ENCODE measurements at places on chromosomes 2 and 18. TPM values are rescaled to one million over a fixed set of nuclear protein-coding genes. Genes with fewer than 3 reads are reported as not detected.

The SNTG2 gene
- not detected for total RNA-seq

The SULT1C4 gene
- not detected for total RNA-seq

The DBI gene
- total RNA-seq = 406 TPM

The POTEC gene
- total RNA-seq = not detected

The TCF7L1 gene
- total RNA-seq = 10.3 TPM

The L3MBTL4 gene
- not detected for total RNA-seq

The BZW1 gene
- total RNA-seq = 413 TPM

The GPR75 gene
- total RNA-seq = 1.6 TPM

The GCKR gene
- 0.48 TPM for total RNA-seq

The ANKRD30BL gene
- total RNA-seq = not detected

The ZNF892 gene
- total RNA-seq = 0.42 TPM

The FAM237A gene
- not detected for total RNA-seq

The RAB6D gene
- total RNA-seq = not detected

The GAL3ST2 gene
- total RNA-seq = 0.36 TPM

The LAMA1 gene
- total RNA-seq = 0.06 TPM

The TDRD15 gene
- not detected for total RNA-seq

The DPYSL5 gene
- 4.0 TPM for total RNA-seq

The MAP3K19 gene
- total RNA-seq = not detected

The DES gene
- total RNA-seq = not detected

The TFCP2L1 gene
- 0.95 TPM for total RNA-seq

The C2orf78 gene
- total RNA-seq = not detected

All from A549 treated with RU486 at 1 μM for 4 hours (cell line).